ENCODE measurements at places on chromosomes 3 and 15.

DNA sequence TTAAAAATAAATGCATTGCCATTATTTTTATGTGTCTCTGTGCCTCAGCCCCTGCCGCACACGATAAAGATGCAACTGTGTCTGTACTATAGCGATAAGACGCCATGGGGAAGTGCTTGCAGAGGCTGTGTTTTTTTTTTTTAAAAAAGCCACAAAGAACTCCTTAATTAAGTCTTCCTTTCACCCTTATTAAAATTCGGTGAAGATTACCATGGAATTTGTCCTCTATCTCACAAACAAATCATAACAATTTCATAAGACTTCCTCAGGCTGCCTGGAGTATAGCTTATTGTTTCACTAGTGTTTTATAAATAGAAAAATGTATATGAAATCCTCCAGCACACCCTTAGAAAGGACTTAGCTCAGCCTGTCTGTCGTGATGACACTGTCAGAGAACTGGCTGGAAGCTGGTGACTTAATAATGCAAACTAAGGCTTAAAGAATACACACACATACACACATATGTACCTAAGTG lies 374.8 kb upstream of the SLCO3A1 start:
- DNase-seq: no peak

DNA sequence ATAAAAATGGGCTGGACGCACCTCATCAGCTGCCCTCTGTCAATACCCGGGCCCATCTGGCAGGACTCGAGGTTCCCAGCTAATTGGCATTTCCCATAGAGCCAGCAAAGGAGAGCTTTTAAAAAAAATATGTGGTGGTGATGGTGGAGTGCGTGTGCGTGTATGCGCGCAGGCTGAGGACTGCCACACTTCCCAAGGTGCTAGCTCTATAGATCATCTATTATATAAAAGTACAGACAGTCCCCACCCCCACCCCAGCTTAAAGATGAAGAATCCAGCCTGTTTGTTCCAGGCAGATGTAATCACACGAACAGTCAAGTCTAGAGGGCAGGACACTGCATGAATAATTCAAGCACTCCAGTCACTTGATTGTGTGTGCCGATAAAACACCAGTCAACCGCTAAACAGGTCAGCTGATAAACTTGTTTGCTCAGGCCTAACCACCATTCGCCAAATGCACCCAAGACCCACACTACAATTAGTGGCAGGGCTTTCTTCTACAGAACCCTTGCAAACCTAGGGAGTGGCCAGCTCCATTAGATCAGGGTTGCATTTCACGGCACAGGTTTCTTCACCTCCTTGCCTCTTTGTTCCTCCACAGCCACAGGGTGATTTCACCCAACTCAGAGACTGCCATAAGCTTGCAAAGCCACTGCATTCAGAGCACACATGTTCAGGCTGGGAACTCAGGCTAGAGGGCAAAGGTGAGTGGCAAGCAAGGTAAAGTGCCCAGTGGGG lies 5.8 kb downstream of the TLE3 start:
- DNase-seq: no peak

- DNase-seq: no peak
These were observed 28.3 kb downstream of the IDH3A start for GRCh38 chr15:78177447-78177873.

- DNase-seq: no peak
These were observed 278.1 kb upstream of the PLSCR5 start for GRCh38 chr3:146883288-146883687.

- DNase-seq: no peak
These were observed 242.3 kb downstream of the MECOM start for GRCh38 chr3:169421182-169421581.

Data from anterior cingulate cortex (tissue), 58 donors.